ENCODE measurements at places on chromosomes 1 and 21. TPM values are rescaled to one million over a fixed set of nuclear protein-coding genes. Genes with fewer than 3 reads are reported as not detected.

The PHTF1 gene
- total RNA-seq = 40.8 TPM

The OR2L3 gene
- total RNA-seq = not detected

The C1orf122 gene
- total RNA-seq = 14.5 TPM

The SLC45A3 gene
- 0.65 TPM for total RNA-seq

The CHIA gene
- total RNA-seq = 0.11 TPM

The PGLYRP3 gene
- total RNA-seq = not detected

The PTPN22 gene
- not detected for total RNA-seq

The SLC1A7 gene
- not detected for total RNA-seq

The LAD1 gene
- 33.3 TPM for total RNA-seq

The ATP1A2 gene
- total RNA-seq = under 0.01 TPM

The DNAJC6 gene
- 6.2 TPM for total RNA-seq

All from placental epithelial cell (primary cell).